EH (cell line): ENCODE measurements at places on chromosomes 4 and X.
A peak's percentile ranks its signal among the peaks of the same experiment; 100 is the strongest.

- DNase-seq: no peak
Observed at GRCh38 chr4:77398256-77398655, 207.4 kb upstream of the CXCL13 start.

GRCh38 chr4:3112609-3113469 lies 38.4 kb downstream of the HTT start:
- DNase-seq: peak; percentile 15

DNA sequence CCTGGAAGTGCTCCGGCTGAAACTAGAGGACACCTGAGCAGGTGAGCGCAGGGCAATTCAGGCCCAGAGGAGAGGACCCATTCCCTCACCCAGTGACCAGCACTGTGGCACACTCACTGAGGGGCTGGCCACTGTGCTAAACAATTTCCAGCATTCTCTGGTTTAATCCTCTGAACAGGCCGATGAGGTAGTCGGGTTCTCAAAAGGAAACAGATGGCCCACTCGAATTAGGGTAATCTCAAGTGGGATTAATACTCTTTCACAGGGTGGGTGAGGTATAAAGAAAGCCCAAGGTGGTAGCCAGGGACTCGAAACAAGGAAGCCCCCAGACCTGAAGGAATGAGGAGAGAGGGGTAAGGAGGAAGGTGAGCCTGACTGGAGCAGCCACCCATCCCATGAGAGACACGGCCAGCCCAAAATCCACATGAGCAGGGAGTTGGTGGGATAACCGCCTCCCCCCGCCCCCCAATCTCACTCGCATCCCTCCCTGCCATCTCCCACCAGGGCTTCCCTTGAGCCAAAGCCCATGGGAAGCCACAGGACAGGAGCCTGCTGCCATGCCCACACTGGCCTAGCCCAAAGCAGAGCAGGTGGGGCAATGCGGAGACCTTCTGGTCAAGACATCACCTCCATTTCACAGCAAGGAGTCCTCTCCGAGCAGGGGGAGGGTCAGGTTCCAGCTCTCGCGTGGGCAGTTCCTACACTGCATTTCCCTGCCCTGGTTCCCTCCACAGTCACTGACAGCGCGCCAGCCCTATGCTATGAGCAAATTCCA lies 55.0 kb downstream of the SH3KBP1 start:
- DNase-seq: no peak

- peak; percentile 64 for DNase-seq
Observed at GRCh38 chrX:2325076-2325784, 175.5 kb downstream of the DHRSX start.

DNA sequence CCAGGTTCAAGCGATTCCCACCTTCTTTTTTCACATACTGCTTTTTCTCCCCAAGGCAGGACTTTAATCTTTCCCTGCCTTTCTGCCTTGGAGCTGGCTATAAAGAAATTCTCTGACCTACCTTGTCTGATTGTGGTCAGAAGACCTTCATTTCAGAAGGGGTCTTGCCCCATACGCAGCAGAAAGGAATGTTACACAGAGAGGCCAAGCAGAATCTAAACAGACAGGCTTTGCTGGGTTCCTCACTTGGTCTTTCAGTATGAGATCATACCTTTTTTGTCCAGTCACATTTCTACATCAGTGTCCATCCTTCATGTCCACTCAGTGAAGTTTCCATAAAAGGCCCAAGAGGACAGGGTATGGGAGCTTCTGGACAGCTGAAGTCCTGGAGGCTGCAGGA lies 108.3 kb upstream of the RBPJ start:
- no peak for DNase-seq

DNA sequence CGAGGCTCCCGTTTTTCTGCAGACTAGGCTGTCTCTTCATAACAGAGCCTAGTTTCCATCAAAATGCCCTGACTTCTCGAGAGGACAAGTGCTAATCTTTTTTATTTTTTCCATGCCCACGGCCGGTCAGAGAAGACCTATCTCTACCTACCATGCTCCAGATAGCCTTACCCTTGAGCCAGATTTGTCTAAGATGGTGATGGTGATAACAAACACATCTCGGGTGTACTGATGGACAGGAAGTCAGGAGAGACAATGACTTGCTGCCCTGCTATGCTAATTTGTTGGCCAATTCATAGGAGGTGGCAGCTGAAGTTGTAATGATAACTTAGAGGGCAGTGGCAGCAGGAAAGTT lies 42.2 kb upstream of the NKRF start:
- peak; percentile 40 for DNase-seq

GRCh38 chr4:41189666-41190065 lies 24.7 kb downstream of the APBB2 start:
- peak; percentile 35 for DNase-seq

DNA sequence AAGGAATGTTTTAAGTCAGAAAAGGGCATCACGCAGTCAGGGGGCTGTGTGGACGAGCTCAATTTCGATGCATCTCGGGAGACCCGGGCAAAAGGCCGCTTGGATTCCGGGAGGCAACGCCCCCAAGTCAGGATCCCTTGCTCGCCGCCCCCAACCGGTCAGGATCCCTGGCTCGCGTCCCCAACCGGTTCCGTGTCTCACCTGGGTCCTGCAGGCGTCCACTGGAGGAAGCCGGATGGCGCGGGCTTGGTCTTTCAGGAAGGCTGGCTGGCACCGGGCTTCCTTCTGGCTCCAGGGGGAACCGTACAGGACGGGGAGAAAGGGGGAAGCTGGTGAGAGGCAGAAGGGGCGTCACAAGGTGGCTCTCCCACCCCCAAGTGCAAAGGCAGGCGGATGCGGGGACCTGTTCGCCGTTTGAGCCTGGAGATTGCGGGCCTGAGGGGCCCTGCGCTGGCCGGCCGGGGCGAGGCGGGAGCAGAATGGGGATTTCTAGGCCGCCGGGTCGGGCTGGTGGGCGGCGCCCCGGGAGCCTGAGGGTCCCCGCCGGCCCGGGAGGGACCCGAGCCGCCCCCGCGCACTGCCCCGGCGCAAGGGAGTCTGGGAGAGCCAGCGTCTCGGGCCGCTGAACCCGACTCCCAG lies 84.7 kb downstream of the HPRT1 start:
- no peak for DNase-seq

GRCh38 chrX:65537229-65537628 lies 2.6 kb upstream of the LAS1L start:
- DNase-seq: peak; percentile 20

GRCh38 chr4:22510750-22511149 lies 5.1 kb downstream of the ADGRA3 start:
- DNase-seq: no peak

DNA sequence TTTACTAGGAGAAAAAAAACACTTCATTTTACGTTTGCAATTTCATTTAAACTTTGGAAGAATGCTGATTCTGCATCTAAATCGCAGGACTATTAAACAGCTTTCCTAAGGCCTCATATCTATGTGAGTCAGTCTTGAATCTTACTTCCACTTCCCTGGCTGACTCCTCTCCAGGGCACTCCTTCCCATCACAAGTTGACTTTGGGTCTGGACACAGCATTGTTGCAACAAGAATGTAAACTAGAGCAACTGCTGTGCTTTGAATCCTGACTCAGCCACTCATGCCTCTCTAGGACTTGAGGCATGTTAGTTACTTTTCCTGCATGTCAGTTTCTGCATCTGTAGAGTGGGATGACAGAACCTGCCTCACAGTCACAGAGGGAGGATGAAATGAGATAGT lies 413.8 kb downstream of the FAT4 start:
- peak; percentile 93 for DNase-seq

- DNase-seq: no peak
Observed at GRCh38 chr4:886244-886643, 45.9 kb downstream of the GAK start.

DNA sequence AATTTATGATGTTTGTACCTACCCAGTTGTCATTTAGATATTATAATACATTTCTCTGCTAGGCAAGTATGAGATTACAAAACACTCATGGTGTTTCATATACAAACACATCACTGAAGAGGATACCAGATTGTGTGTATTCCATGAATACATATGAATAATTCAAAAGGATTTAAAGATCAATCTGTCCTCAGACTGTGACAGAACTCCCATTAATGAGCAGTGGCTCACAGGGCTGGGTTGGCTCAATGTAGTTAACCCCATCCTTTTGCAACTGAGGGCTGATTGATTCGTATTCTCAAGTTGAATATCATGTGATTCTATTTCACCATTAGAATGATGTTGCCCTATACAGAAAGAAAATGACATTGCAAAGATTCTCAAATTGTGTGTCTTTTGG lies 79.6 kb upstream of the SPANXN2 start:
- no peak for DNase-seq

GRCh38 chrX:40778861-40779575 lies 43.7 kb upstream of the MED14 start:
- DNase-seq: peak; percentile 70

DNA sequence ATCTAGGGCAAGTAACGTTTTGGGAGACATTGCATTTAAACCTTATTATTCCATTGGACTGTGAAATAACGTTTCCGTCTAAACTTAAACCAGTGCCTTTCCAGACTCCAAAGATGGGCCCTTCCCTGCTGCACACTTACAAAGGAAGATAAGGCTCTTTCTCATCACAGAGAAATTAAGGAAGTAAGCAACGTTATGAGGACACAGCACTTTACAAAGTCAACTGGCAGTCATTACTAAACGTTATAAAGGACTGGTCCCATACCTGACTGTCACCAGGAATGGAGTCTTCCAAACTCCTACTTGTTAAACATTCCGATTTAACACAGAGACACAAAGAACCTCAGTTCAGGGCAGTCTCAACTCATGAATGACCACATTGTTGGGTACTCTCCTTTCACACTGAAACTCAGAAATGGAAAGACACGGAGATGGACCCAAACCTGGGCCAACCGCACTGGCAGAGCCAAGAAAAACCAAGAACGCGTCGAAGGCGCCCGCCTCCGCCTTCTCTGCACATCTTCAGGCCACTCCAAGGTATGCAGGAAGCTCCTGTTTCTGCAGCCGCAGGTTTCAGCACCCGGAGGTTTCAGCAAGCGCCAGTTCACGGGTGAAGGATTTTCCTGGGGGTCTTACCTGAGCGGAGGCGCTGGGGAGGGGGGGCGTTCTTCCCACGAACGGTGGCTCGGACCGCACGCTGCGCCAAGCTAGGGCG lies 670 bp downstream of the PAPSS1 start:
- DNase-seq: peak; percentile 46

- no peak for DNase-seq
Observed at GRCh38 chrX:136936183-136936549, 55.6 kb upstream of the RBMX start.

- DNase-seq: peak; percentile 77
Observed at GRCh38 chrX:9438933-9439494, 25.8 kb upstream of the TBL1X start.

GRCh38 chrX:129262912-129263311 lies 260.4 kb downstream of the SMARCA1 start:
- no peak for DNase-seq

DNA sequence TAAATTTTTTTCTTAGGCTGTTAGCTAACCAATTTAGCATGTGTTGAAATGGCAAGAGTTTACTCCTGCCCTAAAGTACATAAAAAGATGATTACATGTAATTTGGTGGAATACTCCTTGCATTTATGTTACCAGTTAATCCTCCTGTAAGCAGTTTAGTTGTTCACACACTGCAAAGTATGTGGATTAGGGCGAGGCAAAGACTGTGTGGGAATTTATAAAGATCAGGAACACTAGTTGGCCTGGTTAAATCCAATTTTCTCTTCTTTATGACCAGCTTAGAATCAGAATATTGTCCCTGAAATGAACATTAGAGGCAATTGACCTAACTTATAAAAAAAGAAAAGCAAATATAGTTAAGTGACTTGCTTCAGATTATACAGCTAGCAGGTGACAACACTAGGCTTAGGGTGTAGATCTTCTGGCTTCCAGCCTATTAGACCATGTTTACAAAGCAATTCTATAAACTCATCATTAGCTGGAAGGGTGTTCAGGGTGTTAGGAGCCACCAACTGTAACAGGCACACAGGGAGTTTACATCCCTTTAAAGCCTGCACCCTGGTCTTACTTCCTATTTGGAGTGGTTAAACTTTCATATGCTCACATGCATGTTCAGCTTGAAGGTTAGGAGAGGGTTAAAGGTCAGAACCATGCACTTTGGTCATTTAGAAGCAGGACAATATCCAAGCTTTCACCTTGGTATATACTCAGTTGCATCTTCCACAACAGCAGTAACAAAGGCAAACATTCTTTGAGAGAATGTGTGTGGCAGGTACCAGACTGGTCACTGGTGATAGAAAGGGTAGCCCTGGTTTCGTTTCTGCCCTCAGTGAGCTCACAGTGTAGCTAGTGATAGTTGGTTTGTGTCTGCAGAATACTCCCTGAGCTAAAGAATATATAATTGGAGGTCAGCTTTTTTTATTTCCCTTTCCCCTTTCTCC lies 72.6 kb downstream of the GC start:
- DNase-seq: no peak

DNA sequence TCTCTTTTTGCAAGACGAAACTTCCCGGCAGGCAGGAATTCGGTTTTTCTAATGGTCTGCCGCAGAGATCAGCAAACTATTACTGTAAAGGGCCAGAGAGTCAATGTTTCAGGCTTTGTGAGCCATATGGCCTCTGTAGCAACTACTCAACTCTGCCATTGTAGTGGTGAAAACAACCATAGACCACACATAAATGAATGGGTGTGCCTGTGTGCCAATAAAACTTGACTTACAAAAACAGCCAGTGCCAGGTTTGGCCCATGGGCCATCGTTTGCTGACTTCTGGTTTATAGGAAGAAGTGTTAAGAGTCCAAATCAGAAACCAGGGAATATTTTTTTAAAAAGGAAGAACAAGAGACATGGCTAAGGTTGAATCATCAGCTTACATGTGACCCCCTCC lies 163.0 kb downstream of the SH3KBP1 start:
- no peak for DNase-seq

DNA sequence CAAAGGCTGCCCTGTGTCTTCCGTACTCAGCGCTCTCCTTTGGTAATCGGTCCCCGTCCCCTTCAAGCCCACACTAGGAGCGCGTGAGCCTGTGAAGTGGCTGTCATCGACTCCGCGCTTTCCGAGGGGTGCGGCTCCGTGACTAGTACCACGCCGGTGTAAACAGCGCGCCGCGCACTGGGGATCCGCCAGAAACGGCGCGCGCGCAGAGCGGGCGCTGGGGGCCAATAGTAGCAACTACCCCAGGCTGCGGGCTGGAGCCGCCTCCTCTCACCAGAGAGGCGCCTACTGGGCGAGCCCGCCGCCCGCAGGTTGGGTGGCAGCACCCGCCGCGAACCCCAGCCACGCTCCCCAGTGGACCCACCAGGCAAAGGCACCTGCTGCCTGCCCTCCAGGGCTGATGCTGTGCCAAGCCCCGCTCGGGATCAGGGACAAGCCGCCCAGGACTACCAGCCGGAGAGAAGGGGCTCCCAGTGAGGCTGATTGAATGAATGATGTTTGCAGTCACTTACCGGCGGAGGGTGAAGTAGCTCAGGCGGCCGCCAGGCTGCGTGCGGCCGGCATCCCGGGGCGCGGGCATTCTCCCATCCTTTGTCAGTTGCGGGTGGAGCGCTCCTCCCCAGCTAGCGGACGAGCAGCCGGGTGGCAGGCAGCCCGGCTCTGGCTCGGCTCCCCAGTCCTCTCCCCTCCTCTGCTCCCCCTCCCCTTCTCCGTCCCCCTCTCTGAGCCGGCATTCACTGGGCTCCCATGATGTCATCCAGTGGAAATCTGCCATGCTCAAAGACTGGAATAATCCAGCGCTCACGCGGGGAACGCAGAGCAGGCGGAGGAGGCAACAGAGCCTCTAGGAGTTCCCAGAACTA lies 370.3 kb upstream of the SMIM31 start:
- DNase-seq: no peak
